Breast epithelium (tissue), 4 donors: ENCODE measurements at places on chromosomes 6 and 20. TPM values are rescaled to one million over a fixed set of nuclear protein-coding genes. Genes with fewer than 3 reads are reported as not detected.

DNA sequence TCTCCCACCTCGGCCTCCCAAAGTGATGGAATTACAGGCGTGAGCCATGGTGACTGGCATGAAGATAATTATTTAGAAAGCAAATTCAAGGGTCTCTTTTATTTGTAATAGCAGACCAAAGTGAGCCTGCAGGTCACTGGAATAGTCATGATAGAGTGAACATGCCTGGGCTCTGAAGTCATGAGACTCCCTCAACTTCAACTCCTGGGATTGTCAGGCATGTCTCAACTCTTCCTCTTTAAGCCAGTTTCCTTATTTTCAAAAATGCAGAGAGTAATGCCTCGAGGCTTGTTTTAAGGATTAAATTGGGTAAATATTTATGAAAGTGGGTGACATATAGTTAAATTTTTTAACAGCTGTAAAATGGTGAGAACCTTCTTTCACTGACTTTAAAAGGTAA is 22.7 kb upstream of the HECA start:
- no peaks in the 10 kb centered on the region for H3K27me3 ChIP-seq
- H3K36me3 ChIP-seq, result no peaks in the 10 kb centered on the region
- no peak overlapping the region for H3K27ac ChIP-seq
- H3K4me1 ChIP-seq, result no peaks in the 10 kb centered on the region

GRCh38 chr6:45494416-45495135 is 116.8 kb upstream of the SUPT3H start:
- no peaks in the 10 kb centered on the region for H3K36me3 ChIP-seq
- H3K27ac ChIP-seq, result no peak overlapping the region
- H3K4me1 ChIP-seq, result no peaks in the 10 kb centered on the region
- H3K27me3 ChIP-seq, result no peaks in the 10 kb centered on the region
- no peak overlapping the region for H3K4me3 ChIP-seq
- no peak for DNase-seq

DNA sequence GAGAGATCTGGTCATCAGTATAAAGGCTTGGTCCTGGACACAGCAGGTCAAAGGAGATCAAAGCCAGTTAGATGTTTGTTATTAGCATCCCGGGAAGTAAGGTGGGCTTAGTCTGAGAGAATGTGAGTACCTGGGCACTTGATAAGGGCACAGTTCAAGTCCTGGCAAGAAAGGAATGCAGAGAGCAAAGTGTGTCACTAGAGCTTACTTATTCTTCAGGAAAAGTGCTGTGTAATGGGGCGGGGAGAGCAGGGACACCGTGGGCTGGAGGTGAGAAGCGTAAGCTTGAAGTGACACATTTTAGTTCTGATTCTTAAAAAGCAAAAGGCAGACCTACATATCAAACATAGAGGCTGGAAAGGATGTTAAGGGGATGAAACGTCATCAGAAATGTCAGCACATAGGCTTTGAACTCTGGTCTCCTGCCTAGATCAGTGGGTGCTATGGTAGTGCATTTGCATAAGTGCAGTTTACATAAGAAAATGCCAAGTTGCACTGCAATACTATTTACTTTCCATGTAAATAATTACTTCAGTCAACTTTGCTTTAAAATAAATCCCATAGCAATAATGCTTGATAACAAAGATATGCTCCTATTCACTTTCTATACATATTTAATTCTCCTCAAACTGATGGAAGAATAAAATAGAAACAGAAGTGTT is 2.6 kb downstream of the SAMD5 start:
- peak overlapping the region; percentile 87 for H3K27ac ChIP-seq
- peak overlapping the region; percentile 90 for H3K4me3 ChIP-seq
- peaks cover 3% of the 10 kb centered on the region for H3K27me3 ChIP-seq
- DNase-seq, result no peak

DNA sequence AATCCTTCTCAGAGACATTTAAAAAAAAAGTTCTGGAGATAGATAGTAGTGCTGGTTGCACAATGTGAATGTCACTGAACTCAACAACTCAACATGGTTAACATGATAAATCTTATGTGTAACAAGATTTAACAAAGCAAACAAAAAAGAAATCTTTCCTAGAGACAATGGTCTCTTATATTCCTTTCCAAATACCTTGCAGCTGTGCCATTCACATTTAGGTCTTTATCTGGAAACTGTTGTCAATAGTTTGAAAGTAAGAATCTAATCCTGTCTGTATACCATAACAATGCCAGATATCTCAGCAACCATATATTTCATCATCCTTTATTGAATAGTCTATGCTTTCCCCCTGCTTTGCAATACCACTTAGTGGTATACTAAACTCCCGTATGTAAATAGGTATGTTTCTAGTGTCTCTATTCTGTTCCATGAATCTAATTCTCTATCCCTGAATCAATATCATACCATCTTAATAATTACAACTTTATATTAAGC is 2.1 kb downstream of the SERAC1 start:
- no peaks in the 10 kb centered on the region for H3K27me3 ChIP-seq
- H3K4me1 ChIP-seq, result no peaks in the 10 kb centered on the region
- H3K36me3 ChIP-seq, result no peaks in the 10 kb centered on the region
- no peak for DNase-seq
- no peak overlapping the region for H3K4me3 ChIP-seq
- no peak overlapping the region for H3K27ac ChIP-seq

GRCh38 chr20:56391596-56392131 is 351 bp downstream of the AURKA start:
- no peaks in the 10 kb centered on the region for H3K27me3 ChIP-seq
- peaks cover 24% of the 10 kb centered on the region for H3K4me1 ChIP-seq
- H3K4me3 ChIP-seq, result peak overlapping the region; percentile 77
- DNase-seq, result no peak
- H3K36me3 ChIP-seq, result peaks cover under 1% of the 10 kb centered on the region
- peak overlapping the region; percentile 96 for H3K27ac ChIP-seq

- no peak overlapping the region for H3K27ac ChIP-seq
- H3K4me1 ChIP-seq, result no peaks in the 10 kb centered on the region
- no peaks in the 10 kb centered on the region for H3K36me3 ChIP-seq
- no peak for DNase-seq
These were observed 203.4 kb downstream of the TTLL2 start for GRCh38 chr6:167528239-167528638.

- H3K27me3 ChIP-seq, result no peaks in the 10 kb centered on the region
- H3K4me1 ChIP-seq, result no peaks in the 10 kb centered on the region
- peak; percentile 89 for DNase-seq
- H3K27ac ChIP-seq, result peak overlapping the region; percentile 97
These were observed 1.4 kb upstream of the FOXO3 start for GRCh38 chr6:108559097-108559883.

DNA sequence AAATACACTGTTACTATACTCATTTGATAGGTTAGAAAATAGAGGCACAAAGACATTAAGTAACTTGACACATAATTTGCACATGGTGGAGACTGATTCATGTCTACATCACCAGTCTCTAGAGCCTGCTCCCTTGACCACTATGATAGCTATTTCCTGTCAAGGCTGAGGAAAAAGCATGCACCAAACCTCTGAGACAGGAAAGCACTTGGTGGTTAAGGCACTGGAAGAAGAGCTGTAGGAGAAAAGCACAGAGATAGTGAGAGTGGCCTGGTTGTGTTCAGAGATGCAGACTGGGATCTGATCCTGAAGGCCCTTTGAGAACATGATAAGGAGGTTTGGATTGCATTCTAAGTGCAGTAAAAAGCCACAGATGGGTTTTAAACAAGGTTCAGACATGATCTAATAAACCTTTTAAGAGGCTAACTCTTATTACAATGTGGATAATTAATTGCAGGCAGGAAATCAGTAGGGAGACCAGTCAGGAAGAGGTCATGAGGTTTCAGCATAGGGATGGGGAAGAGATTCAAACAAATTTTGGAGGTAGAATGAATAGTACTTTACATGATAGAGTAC is 168.9 kb downstream of the PHF3 start:
- H3K27me3 ChIP-seq, result no peaks in the 10 kb centered on the region
- no peak overlapping the region for H3K4me3 ChIP-seq
- no peak for DNase-seq
- no peak overlapping the region for H3K27ac ChIP-seq
- H3K36me3 ChIP-seq, result no peaks in the 10 kb centered on the region

DNA sequence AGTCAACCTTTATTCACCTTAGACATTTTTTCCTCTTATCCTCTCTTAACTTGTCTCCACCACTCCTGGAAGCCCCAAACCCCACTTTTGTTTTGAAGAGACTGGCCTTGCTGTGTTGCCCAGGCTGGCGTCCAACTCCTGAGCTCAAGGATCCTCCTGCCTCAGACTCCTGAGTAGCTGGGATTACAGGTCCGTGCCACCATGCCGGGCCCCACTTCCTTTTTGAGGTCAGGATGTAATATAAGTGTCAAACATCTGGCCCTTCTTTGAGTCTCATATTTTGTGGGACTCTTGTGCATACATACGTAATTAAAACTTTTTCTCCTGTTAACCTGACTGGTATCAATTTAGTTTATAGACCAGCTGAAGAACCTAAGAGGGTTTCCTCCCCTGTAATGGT is 1.4 kb upstream of the CDK19 start:
- peak overlapping the region; percentile 92 for H3K27ac ChIP-seq
- peaks cover under 1% of the 10 kb centered on the region for H3K4me1 ChIP-seq
- H3K36me3 ChIP-seq, result no peaks in the 10 kb centered on the region
- no peak for DNase-seq
- H3K27me3 ChIP-seq, result no peaks in the 10 kb centered on the region

DNA sequence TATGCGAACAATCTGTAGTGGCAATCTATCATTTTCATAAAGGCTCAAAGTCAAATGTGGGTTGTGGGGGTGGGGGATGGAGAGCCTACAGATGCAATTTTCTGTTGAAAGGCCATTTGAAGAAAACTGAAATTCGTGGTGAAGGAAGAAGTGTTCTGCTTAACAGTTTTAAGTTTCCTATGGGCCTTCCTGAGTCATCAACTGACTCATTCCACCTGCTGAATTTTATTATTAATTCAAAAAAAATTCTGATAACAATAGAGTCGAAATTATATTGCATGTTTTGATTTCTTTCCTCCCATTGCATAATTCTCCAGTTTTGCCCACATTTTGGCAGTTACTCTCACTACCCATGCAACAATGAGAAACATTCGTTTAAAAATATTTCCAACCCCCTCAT is 622.3 kb upstream of the ARID1B start:
- no peaks in the 10 kb centered on the region for H3K27me3 ChIP-seq
- DNase-seq, result no peak
- no peaks in the 10 kb centered on the region for H3K4me1 ChIP-seq
- no peak overlapping the region for H3K27ac ChIP-seq

DNA sequence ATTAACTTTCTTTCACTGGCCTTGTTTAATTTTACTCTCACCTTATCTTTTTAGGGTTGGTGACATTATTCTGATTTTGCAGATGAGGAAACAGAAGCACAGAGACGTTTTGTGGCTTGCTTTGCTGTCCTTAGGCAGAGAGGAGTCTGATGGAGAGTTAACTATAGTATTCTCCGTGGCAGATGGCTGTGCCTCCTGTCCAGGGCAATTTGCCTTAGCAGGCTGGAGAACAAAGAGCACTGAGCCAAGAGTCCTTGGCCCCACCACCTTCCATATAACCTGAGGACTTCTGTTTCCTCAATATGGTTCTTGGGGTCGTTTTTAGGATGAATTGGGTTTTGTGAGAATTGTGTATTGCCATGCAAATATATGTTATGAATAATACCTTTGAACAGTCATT is 71.4 kb upstream of the BACH2 start:
- no peaks in the 10 kb centered on the region for H3K4me1 ChIP-seq
- no peaks in the 10 kb centered on the region for H3K27me3 ChIP-seq
- H3K36me3 ChIP-seq, result no peaks in the 10 kb centered on the region
- H3K27ac ChIP-seq, result no peak overlapping the region

DNA sequence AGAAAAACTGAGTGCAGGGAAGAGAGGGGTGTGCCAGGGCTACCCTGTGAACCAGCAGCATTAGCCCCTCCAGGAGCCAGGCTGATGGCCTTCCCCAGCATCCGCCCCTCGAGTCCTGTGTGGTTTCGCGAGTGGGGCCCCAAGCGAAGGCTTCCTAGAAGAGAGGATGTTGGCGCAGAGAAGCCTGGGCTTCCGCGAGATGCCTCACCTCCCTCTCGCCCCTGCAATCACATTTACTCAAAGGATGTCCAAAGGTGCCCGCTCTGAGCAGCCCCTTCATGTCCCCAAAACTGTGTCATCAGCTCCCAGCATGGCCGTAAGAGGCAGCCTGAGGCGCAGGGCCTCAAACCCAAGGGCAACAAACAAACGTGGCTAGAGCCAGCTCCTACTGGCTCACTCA is 111.7 kb downstream of the PREX1 start:
- H3K4me1 ChIP-seq, result no peaks in the 10 kb centered on the region
- no peak for DNase-seq
- peak overlapping the region; percentile 35 for H3K27ac ChIP-seq
- no peaks in the 10 kb centered on the region for H3K36me3 ChIP-seq

DNA sequence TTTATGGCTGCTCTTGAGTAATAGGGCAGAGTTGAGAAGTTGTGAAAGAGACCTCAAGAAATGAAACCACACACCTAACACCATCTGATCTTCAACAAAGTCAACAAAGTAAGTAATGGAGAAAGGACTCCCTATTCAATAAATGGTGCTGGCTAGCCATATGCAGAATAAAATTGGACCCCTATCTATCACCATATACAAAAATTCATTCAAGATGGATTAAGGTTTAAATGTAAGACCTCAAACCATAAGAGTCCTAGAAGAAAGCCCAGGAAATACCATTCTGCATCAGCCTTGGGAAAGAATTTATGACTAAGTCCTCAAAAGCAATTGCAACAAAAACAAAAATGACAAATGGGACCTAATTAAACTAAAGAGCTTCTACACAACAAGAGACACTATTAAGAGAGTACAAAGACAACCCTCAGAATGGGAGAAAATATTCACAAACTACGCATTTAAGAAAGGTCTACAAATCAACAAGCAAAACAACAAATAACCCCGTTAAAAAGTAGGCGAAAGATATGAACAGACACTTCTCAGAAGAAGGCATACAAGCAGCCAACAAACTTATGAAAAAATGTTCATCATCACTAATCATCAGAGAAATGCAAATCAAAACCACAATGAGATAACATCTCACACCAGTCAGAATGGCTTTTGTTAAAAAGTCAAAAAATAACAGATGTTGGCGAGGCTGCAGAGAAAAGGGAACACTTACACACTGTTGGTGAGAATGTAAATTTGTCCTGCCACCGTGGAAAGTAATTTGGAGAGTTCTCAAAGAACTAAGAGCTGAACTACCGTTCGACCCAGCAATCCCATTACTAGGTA is 4.0 kb downstream of the MAP3K5 start:
- H3K4me1 ChIP-seq, result no peaks in the 10 kb centered on the region
- H3K4me3 ChIP-seq, result peak overlapping the region; percentile 17
- no peaks in the 10 kb centered on the region for H3K36me3 ChIP-seq
- no peaks in the 10 kb centered on the region for H3K27me3 ChIP-seq
- DNase-seq, result no peak

- no peak overlapping the region for H3K27ac ChIP-seq
- no peaks in the 10 kb centered on the region for H3K27me3 ChIP-seq
- no peak overlapping the region for H3K4me3 ChIP-seq
- no peaks in the 10 kb centered on the region for H3K36me3 ChIP-seq
These were observed 61.1 kb upstream of the RNF144B start for GRCh38 chr6:18326001-18326400.

UTRN gene
- 397 TPM for total RNA-seq

NKX2-2 gene
- total RNA-seq, result not detected

SNTA1 gene
- 19.3 TPM for total RNA-seq

FAM217A gene
- total RNA-seq, result not detected

ALDH8A1 gene
- 0.66 TPM for total RNA-seq

TTK gene
- 1.9 TPM for total RNA-seq

IRF4 gene
- 13.0 TPM for total RNA-seq

HLA-DQB1 gene
- 1.3 TPM for total RNA-seq

CCN6 gene
- not detected for total RNA-seq

PTK7 gene
- total RNA-seq, result 7.0 TPM

TPD52L1 gene
- 27.2 TPM for total RNA-seq

EMILIN3 gene
- 7.5 TPM for total RNA-seq

CLPSL2 gene
- total RNA-seq, result not detected
